BE2C (cell line): ENCODE measurements at places on chromosomes 6 and 20.

- DNase-seq = no peak
These were observed 3.1 kb downstream of the F13A1 start for GRCh38 chr6:6317386-6317785.

DNA sequence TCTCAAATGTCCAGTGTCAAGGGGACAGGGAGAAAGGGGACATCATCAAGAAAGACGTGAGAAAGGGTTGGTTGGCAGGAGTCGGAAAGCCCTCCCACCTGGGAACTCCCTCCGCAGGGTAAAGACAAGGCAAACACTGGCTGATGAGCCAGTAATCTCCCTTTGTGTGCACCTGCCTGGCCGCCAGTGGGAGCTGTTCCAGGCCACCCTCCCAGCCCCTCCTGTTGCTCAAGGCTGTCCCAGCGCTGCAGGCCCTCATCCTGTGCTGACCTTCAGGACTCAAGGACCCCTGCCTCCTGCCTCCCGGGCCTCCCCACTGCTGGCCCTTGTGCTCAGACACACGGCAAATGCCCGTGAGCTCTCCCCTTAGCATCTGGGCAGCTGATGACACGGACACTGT is 7.4 kb downstream of the FRMD1 start:
- no peak for DNase-seq

- no peak for DNase-seq
These were observed 72.9 kb downstream of the FYN start for GRCh38 chr6:111800259-111800765.

DNA sequence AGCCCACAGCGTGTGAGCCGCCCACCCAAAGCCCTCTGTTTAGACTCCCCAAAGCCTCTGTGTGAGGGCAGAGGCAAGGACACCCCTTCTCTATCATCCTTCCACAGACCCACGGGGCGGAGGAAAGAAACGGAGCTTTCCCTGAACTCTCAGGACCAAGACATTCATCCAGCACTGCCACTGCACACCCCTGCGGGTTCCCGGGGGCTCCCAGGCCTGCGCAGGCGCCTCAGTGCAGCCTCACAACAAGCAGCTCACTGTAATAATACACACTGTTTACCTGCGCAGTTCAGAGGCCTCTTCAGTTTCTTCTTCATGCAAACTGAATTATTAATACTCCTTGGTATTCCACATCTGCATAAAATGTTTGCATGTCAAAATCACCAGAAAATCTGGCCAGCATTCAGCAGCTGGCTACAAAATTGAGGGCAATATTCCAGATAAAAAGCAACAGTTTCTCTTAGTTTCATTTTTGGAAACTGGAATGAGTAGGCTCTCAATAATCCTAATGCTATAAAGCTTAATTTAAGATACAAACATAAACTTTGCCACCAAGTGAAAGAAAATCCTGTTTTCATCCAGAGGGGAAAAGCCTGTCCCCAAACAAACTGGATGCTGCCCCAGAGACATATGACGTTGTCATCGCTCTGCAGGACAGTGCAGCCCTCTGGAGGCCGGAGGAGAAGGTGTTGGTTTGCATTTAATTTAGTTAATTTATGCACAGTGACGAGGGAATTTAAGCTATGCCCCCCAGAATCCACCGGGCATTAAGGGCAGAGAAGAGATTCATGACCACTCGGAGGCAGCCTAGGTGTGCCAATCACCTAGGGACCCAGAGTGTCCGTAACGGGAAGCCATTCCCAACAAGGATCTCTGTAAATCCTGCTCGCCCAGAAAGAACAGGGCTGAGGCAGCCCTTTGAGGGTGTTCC is 45.3 kb downstream of the NINL start:
- DNase-seq = no peak

DNA sequence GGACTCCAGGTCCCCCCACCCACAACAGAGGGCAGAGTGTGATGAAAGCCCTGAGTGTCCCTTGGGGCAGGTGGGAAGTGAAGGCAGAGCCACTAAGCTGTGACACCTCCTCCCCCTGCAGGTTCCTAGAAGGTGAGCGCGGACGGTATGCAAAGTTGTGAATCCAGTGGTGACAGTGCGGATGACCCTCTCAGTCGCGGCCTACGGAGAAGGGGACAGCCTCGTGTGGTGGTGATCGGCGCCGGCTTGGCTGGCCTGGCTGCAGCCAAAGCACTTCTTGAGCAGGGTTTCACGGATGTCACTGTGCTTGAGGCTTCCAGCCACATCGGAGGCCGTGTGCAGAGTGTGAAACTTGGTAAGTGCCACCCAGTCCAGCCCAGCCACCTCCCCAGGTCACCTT is 159.6 kb upstream of the RNF24 start:
- no peak for DNase-seq

DNA sequence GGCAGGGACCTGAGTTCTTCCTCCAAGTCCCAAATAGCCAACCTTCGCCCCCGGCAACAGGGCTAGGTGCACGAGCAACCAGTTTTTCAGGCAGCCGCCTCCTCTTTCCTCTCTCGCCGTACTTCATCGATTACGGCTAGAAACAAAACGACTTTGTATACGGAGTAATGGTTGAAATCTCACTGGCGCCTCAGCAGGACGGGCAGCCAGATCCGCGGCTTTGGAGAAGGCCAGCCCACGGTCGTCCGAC is 333 bp upstream of the SMIM13 start:
- no peak for DNase-seq

- no peak for DNase-seq
These were observed 27.1 kb downstream of the PRR18 start for GRCh38 chr6:166281104-166281503.
